ENCODE measurements at places on chromosomes 6 and 20.

DNA sequence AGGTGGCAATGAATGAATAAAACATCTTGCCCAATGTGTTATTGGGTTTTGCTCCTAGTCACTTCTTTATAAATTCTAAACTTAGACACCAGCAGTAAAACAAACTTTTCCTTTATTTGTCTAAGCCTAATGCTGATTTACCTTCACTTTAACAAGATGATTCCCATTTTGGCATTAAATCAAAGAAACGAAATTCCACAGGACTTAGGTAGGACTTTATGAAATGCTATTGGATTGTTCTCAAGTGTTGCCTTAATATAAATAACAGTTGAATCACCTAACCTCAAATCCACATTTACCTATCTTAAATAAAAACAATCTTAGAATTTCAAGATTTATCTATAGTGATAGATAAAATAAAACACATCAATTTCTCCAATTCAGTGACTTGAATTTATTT lies 831.8 kb downstream of the EPHA7 start:
- DNase-seq = no peak

DNA sequence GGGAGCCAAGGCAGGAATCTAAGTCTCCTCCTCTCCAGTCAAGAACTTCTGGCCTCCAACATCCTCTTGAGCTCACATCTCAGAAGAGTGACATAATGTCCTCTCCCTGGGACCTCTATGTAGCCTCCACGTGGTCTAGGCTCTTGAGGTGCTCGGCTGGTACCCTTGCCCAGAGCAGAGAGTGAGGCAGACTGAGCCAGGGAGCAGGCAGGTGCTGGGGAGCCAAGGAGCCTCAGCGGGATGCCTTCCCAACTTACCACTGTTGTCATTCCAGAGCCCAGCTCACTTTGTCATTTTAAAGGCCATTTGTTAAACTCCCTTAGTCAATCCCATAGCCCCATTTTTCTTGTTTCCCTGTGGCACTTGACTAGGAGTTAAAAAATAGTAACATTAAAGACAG lies 52.1 kb upstream of the DUSP22 start:
- no peak for DNase-seq

DNA sequence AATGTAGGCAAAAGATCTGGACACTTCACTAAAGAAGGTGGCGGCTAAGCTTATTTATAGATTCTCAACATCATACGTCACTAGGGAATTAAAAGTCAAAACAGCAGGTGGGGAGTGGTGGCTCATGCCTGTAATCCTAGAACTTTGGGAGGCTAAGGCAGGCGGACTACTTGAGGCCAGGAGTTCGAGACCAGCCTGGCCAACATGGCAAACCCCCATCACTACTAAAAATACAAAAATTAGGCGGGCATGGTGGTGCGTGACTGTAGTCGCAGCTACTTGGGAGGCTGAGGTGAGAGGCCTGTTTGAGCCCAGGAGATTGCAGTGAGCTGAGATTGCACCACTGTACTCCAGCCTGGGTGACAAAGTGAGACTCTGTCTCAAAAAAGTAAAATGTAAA lies 74.6 kb downstream of the GPX5 start:
- DNase-seq = no peak

- no peak for DNase-seq
These were observed 108.7 kb upstream of the EDN1 start for GRCh38 chr6:12181481-12181880.

DNA sequence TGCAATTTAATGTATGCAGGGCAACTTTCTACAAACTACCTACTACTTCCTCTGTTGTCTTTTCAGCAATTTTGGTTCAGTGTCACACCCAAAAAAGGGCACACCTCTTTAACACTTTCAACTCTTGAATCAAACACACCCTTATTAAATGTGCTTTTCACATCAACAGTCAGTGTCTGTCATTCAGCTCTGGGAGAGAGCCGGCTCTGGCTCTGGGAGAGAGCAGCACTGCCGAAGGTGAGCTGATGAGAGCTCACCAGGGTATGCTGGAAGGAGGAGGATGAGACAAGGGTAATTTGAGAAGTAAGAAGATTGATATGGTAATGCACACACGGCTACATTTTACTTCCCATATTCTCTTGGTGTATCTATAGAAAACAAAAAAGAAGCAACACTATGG lies 134.3 kb downstream of the RTN4IP1 start:
- DNase-seq = no peak

DNA sequence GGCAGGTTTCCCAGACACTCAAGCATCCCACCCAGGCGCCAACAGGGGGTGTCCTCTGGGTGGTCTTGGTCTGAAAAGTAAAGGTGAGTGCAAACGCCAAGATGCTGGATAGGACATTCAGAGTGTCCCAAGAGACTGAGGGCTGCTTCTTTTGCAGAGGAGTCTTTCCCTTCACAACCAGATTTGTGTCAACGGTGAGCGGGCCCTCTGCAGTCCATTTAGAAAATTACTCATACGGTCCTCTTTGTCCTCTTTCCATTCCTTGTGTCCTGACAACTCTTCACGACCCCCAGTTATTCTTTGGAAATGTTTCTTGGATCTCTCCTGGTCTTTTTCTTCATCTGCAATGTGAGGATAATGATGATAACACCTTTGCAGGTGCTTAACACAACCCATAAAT lies 257.8 kb downstream of the CDC5L start:
- no peak for DNase-seq

DNA sequence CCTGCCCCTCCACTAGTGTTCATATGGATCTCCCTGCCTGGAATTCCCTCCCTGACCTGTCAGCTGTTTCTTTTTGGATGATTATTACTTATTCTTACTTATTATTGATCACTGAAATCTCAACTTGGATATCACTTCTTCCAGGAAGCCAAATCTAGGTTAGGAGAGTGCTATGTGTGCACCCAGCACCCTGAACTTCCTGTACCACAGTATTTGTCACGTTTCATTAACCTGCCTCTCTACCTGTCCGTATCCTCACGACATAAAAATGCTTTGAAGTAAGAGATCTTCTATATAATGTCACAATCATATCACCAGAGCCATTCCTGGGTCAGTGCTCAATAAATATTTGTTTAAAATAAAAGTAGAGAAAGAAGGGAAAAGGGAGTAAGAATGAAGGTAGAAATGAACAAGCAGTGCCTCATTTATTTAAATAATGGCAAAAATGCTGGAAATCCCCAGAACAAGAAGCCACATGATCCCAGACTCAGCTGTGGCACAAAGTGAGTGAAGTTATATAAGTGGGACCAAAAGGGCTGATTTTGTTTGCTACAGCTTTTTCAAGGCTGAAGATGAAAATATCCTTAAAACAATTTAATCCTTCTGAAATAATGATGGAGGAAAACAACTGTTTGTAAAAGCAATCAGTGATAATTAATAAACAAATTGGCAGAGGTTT lies 88.0 kb upstream of the MANEA start:
- DNase-seq = no peak

DNA sequence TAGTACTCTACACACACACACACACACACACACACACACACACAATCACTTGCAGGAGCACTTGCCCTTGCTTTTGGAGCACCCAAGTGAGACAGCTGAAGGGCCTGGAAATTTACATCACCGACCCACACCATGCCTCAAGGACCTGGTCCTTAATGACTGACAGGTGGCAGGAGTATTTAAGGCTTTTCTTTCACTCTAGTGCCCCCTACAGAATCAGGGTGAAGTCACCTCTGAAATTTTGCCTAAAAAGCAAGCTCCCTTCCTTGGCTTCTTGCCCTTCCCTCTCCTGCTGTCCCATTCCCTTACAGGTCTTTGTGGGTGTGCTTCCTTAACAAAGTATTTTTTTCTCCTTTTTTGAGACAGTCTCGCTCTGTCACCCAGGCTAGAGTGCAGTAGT lies 353.5 kb upstream of the IRAK1BP1 start:
- no peak for DNase-seq

- DNase-seq = no peak
These were observed 29.5 kb downstream of the MTHFD1L start for GRCh38 chr6:150894935-150895552.

DNA sequence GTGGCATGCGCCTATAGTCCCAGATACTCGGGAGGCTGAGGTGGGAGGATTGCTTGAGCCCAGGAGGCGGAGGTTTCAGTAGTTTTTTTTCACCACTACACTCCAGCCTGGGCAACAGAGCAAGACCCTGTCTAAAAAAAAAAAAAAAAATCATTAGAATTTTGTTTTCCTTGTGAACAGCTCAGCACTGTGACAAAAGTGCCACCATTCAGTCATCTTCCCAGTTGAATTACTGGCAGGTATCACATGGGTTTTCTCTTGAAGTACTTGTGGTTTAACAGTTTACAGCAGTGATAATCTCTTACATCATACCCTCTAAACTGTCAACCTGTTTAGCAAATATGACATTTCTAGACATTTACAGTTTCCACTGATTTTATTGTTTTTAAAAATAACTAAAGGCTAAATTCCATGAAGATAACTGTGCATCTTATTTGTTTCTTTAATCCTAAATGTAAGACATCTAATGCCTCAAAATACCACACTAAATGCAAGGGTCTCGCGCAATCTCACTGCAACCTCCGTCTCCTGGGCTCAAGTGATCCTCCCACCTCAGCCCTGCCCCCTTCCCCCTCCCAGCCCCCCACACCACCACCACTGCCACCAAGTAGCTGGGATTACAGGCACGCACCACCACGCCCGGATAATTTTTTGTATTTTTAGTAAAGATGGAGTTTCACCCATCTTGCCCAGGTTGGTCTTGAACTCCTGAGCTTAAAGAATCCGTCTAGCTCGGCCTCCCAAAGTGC lies 7.0 kb downstream of the TRPC4AP start:
- no peak for DNase-seq

GRCh38 chr6:162728706-162729105 lies 932 bp downstream of the PACRG start:
- no peak for DNase-seq

GRCh38 chr6:36269834-36270705 lies at the start of gene PNPLA1:
PNPLA1 (plus strand) TSS chr6:36270060; CDS start chr6:36270460, 400 bp downstream.
- DNase-seq = no peak

GRCh38 chr6:42402184-42402583 lies 49.5 kb downstream of the TRERF1 start:
- peak; percentile 33 for DNase-seq

DNA sequence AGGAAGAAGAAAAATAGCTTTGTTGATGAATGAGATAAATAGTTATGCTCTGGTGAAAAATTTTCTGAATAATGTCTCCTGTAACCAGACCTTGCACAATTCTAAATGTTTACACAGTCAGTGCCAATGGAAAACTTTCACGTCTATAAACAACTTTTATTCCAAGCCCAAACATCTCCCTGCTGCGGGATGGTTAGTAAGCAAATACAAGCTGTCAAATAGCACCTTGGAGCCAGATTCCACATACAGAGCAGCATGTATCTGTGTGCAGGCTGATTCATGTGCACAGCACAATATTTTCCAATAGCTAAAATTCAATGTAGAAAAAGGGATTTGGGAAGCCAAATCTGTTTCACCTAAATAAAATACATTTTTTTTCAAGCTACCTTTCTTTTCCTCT lies 813.3 kb downstream of the HACE1 start:
- DNase-seq = no peak

GRCh38 chr20:63697868-63698545 lies 1.6 kb downstream of the TNFRSF6B start:
- no peak for DNase-seq

DNA sequence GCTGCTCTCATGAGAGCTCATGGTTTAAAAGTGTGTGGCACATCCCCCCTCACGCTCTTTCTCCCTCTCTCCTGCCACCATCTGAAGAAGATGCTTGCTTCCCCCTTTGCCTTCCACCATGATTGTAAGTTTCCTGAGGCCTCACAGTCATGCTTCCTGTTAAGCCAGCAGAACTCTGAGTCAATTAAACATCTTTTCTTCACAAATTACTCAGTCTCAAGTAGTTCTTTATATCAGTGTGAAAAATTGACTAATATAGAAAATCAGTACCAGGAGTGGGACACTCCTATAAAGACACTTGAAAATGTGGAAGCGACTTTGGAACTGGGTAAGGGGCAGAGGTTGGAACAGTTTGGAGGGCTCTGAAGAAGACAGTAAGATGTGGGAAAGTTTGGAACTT lies 45.0 kb downstream of the HACE1 start:
- DNase-seq = no peak

DNA sequence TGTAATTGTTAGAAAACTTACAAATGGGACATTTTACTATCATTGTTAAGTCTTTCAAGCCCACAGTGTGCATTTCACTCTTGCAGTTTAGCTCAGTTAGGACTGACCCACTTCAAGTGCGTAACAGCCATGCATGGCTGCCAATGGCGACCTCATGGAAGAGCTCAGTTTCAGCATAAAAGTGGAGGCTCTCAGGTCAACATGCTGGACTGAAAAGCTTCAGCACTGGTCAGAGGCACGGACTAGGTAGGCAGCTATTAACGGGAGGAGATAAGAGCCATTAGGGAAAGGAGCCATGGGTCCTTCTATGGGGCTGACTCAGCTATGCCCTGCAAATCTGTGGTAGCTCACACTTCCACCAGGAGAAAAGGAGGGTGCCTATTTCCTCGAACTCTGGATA lies 101.8 kb downstream of the TTLL2 start:
- DNase-seq = no peak

DNA sequence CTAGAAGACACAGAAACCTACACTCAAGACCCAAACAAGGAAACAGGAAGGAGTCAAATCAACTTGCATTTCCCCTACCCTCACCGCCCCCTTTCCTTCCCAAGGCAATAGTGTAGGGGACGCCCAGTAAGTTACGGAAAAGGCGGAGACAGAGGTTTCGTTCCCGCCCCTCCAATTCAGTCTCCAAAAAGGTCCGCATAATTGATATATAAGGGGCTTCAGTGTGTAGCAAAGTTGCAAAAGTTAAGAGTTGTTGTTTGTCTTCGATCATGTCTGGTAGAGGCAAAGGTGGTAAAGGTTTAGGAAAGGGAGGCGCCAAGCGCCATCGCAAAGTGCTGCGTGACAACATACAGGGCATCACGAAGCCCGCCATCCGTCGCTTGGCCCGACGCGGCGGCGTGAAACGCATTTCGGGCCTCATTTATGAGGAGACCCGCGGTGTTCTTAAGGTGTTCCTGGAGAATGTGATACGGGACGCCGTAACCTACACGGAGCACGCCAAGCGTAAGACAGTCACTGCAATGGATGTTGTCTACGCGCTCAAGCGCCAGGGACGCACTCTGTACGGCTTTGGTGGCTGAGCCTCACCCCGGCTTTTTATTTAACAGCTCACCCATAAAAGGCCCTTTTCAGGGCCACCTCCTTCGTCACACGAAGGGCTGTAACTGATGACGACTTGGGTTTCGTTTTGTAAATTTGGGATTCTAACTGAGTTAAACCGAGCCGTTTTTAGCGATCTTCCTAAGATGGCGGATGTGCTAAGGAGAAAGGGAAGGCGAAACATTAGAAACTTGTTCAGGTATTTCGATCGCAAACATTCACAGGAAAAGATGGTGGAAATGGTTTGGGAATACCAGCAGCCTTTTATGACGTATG lies 124.6 kb upstream of the BTN3A2 start:
- peak; percentile 53 for DNase-seq

- DNase-seq = no peak
These were observed 331.8 kb upstream of the BTBD3 start for GRCh38 chr20:11585752-11586352.

All from activated CD4-positive, alpha-beta T cell treated with anti-CD3 and anti-CD28 coated beads, Interleukin-2, amount 50 U/mL, for 1 hour (primary cell).